Activated CD4-positive, alpha-beta T cell treated with anti-CD3 and anti-CD28 coated beads, Interleukin-2, amount 10 ng/mL, durations not matched to agents 24 days and 14 days (primary cell): ENCODE measurements at places on chromosomes 5 and 9. TPM values are rescaled to one million over a fixed set of nuclear protein-coding genes. Genes with fewer than 3 reads are reported as not detected.

Gene PTGER4
- 49.1 and 53.0 TPM in 2 replicates for total RNA-seq

Gene LCN12
- total RNA-seq: 1.3 and 2.3 TPM in 2 replicates

Gene ECM2
- total RNA-seq: not detected in 2 replicates

Gene ARSI
- total RNA-seq: not detected in 2 replicates

Gene EDIL3
- total RNA-seq: not detected in 2 replicates

Gene IL3
- total RNA-seq: 67.7 and 71.3 TPM in 2 replicates

Gene ACTBL2
- total RNA-seq: not detected in 2 replicates

Gene MYO10
- 0.26 and 0.28 TPM in 2 replicates for total RNA-seq

Gene AFAP1L1
- total RNA-seq: not detected in 2 replicates

Gene GMCL2
- 0.07 TPM in 1 of 2 replicates, not detected in the other for total RNA-seq

Gene KLF9
- 16.3 and 16.5 TPM in 2 replicates for total RNA-seq

Gene SPATA6L
- total RNA-seq: not detected in 2 replicates

Gene CCDC127
- total RNA-seq: 7.1 and 7.7 TPM in 2 replicates

Gene SGCD
- not detected in 2 replicates for total RNA-seq

Gene BAAT
- 0.07 TPM in 1 of 2 replicates, not detected in the other for total RNA-seq

Gene NRG2
- 0.07 TPM in 2 replicates for total RNA-seq

Gene LTC4S
- total RNA-seq: 0.88 and 1.6 TPM in 2 replicates

Gene PCDHA10
- total RNA-seq: not detected in 2 replicates

Gene ACSL6
- total RNA-seq: 36.9 and 39.6 TPM in 2 replicates

Gene SWI5
- total RNA-seq: 13.6 and 14.3 TPM in 2 replicates

Gene CDH6
- not detected in 2 replicates for total RNA-seq

Gene C9orf50
- not detected in 2 replicates for total RNA-seq

Gene GRIA1
- not detected in 2 replicates for total RNA-seq

Gene PRR16
- total RNA-seq: not detected in 2 replicates

Gene TEK
- not detected in 2 replicates for total RNA-seq

Gene PCDHB5
- not detected in 2 replicates for total RNA-seq

Gene ECSCR
- total RNA-seq: 1.6 and 1.7 TPM in 2 replicates

Gene TTC23L
- total RNA-seq: not detected in 2 replicates

Gene IL13
- total RNA-seq: 231 and 239 TPM in 2 replicates

Gene PCSK1
- not detected in 2 replicates for total RNA-seq

Gene GFI1B
- not detected in 2 replicates for total RNA-seq

Gene PTGDS
- not detected in 2 replicates for total RNA-seq

Gene MYOZ3
- total RNA-seq: 0.07 and 0.28 TPM in 2 replicates

Gene ANKDD1B
- 0.36 and 0.40 TPM in 2 replicates for total RNA-seq

Gene PPIC
- not detected in 2 replicates for total RNA-seq

Gene LCN1
- total RNA-seq: not detected in 2 replicates

Gene GFRA3
- not detected in 2 replicates for total RNA-seq

Gene ZNF354C
- 4.0 and 4.5 TPM in 2 replicates for total RNA-seq

Gene FGF18
- total RNA-seq: 0.17 and 0.33 TPM in 2 replicates

Gene TAF1L
- total RNA-seq: 0.05 TPM in 1 of 2 replicates, not detected in the other

Gene PHF24
- total RNA-seq: 0.14 and 0.57 TPM in 2 replicates
